D721Med (cell line): ENCODE measurements at places on chromosomes 6 and 20.

DNA sequence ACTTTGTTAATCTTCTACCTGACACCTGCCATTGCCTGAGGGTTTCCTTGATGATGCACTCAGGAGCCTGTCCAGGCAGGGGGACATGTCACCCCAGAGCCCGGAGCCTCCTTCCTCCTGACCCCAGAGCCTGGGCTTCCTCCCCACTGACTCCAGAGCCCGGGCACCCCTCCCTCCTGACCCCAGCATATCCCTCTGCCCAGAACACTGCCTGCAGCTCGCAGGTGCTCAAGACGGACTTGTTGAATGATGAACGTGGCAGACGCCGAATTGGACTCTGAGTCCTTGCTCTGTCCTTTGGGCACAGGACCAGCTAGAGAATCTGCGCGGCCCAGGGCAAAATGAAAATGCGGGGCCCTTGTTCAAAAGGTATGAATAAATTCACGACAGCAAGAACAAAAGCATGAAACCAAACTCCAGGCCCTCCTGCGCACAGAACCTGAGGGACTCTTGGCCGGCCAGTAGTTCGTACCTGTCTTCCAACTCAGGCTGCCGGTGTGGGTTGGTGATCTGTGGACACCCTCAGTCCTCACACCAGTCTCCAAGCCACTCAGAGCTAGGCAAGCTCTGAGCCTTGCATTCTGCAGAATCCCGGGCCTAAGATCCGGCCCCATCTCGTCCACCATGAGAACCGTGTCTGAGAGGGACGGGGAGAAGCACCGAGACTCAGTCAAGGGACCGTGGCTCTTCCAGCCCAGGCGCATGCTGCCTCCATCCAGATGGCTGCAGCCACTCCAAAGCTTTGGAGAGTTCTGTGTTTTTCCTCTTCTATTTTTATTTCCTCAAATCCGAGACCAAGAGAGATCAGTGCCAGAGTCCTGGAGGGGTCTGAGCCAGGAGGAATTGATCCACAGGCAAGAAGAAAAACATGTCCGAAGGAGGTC, 104.7 kb downstream of the BMP7 start:
- DNase-seq, result no peak

- no peak for DNase-seq
Observed at GRCh38 chr6:144250276-144250675, 34.9 kb upstream of the UTRN start.

DNA sequence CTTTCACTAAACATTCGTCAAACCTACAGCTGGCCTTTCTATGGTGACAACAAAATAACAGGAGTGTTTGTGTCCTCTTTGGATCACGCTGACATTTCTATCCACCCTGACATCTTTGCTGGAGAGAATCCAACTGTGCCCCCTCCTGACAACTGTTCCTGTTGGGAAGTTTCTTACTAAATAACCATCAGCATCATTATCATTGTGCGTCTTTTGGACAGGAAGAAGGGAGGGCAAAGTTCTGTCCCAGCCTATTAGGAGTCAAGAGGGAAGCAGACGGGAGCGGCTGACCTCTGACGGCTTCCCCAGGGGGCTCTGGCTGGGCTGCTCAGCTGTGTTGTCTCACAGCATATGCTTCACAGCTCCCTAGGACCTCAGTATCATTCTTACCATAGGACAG, 195.9 kb upstream of the SULF2 start:
- DNase-seq, result no peak

GRCh38 chr6:146868671-146869209, 270.0 kb downstream of the ADGB start:
- DNase-seq, result no peak

GRCh38 chr6:14985366-14985765, 260.5 kb upstream of the JARID2 start:
- no peak for DNase-seq
